ENCODE measurements at places on chromosomes 12 and 14. TPM values are rescaled to one million over a fixed set of nuclear protein-coding genes. Genes with fewer than 3 reads are reported as not detected.

The GUCY2C gene
- total RNA-seq, result not detected

The RNASE1 gene
- total RNA-seq, result 75.5 TPM

GRCh38 chr12:111624540-111624939, 25.4 kb upstream of the ATXN2 start:
- no peak for DNase-seq

The RAB35 gene
- 52.7 TPM for total RNA-seq

- no peak for DNase-seq
Observed at GRCh38 chr14:103619057-103619456, 10.0 kb upstream of the KLC1 start.

- DNase-seq, result no peak
Observed at GRCh38 chr12:29614694-29615325, 117.3 kb upstream of the OVCH1 start.

- no peak for DNase-seq
Observed at GRCh38 chr12:88723219-88723618, 142.9 kb upstream of the KITLG start.

The MIP gene
- total RNA-seq, result 0.07 TPM

The SERPINA10 gene
- not detected for total RNA-seq

DNA sequence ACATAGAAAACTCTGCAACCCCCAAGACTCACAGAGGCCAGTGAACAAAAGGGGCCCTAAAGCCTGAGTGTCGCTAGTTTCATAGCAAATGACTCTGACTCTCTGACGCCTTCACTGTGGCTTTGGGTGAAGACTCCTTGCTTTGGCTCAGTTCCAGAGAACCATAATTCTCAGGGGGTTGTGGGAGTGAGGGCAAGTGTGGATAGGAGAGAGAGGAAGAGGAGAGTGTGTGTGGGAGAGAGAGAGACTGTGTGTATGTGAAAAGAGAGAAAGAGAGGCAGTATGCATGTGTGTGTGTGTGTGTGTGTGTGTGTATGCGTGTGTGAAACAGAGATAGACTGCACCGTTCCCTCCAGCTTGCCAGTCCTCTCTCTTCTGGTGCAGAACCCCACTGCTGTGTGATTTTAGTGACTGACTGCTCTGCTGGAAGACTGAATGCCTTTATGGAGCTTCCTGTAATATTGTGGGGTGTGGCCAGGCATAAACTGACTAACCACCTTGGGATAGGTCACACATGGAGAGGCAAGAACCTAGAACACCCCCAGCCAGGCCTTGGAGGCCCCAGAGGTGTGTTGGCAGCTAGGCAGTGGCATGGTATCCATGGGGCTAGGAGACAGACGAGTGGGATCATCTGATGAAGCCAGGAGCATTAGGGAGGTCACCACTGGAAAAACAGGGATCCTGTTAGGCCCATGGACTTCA, 45.9 kb upstream of the STXBP6 start:
- DNase-seq, result no peak

Data from pulmonary artery endothelial cell (primary cell).